AG04449 (cell line): ENCODE measurements at places on chromosomes 12 and 14.

- no peak for DNase-seq
Observed at GRCh38 chr14:36870776-36871175, 209.1 kb downstream of the PAX9 start.

- no peak for DNase-seq
Observed at GRCh38 chr12:25655702-25656101, 102.6 kb upstream of the LMNTD1 start.

- DNase-seq = no peak
Observed at GRCh38 chr12:76340680-76341435, 7.4 kb downstream of the BBS10 start.

DNA sequence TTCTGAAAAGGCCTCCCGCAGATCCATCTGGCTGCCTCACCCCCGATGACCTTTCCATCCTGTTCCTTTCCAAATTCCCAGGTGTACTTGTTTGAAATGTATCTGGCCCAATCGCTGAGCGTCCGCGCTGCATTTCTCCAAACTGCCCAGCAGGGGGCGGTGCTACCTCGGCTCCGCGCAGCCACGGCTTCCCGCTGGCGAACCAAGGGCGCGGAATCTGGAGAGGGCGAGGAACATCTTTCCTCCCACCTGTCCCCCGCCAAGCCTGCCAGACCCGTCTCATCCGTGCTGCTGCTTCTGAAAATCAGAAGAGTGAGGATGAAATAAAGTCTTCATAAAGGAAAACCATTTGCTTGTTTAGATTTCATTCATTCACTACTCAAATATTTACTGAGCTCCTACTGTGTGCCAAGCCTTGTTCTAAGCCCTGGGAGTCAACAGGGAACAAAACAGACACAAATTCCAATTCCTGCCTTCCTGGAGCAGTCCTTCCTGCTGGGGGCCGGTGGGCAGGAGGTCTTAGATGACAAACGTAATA is 16.8 kb upstream of the MYL2 start:
- DNase-seq = no peak

DNA sequence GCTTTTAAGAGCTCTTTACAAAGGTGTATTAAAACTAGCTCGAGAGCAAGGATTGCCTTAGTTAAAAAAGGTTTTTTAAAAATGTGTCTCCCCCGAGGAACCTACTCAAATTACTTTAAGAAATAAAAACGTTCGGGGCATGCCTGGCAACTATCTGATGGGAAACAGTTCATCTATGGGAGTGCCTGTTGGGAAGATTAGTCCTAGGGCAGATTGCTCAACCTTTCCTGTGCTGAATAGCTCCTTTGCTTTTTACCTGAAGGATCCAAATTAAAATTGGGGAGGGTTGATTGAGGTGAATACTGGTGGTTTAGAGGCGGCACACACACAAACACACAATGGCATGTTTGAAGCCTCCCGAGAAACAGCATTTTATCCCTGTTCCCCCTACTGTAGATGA is 541.4 kb upstream of the ATP2B1 start:
- no peak for DNase-seq
